ENCODE measurements at places on chromosomes 12 and 14. TPM values are rescaled to one million over a fixed set of nuclear protein-coding genes. Genes with fewer than 3 reads are reported as not detected.

- peak; percentile 77 for DNase-seq
These were observed 20.6 kb upstream of the ITGA5 start for GRCh38 chr12:54439521-54440255.

Gene MARK3
- 100 TPM for total RNA-seq

DNA sequence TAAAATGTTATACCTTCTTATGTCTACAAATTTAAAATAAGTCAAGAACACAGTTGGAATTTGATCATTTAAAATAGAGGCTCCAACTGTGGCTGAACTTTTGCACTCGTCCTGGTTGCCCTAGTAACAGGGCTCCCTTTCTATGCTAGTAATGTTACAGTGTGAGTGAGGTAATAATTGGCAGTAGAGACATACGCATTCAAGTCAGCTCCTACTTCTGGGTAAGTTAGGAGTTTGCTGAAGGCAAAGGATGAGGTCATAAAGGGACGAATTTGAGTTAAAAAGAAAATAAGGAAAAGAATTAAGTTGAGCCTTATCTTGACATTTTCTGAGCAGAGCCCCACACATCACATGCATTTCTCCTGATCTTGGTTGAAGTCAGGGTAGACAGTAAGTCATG, 129.1 kb downstream of the TMEM117 start:
- DNase-seq = peak; percentile 47

DNA sequence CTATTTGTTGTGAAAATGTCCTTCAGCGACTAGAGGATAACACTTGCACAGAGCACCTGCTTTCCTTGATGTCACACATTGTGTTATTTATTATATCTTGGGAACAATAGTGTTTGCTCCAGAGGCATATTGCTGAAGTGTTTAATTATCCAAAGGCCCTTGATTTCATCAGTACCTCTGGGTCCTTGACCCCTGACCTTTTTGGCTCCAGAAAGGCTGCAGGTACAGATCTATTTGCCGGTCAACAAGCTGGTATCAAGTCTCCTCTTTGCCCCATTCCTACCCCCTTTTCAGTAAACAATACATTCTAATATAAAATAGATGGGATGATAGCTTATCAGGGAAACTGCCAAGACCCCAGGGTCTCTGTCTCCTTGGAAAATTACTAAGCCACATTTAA, 206.8 kb downstream of the DACT1 start:
- no peak for DNase-seq

DNA sequence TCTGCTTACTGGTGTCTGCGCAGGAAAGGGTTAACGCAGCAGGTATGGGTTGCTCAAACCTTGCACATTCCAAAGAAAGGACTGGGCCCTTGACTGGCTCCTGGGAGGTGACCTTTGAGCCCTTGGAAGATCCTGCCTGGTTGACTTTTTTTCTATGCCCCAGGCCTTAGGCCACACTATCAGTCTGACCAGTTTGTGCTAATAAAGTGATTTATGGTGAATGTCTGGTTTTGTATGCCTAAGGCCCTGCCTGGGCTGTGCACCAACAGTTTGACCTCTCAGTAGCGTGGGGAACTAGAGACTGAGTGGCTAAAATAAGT, 61.4 kb upstream of the SCN8A start:
- DNase-seq = no peak

- DNase-seq = no peak
These were observed 5.4 kb downstream of the XRCC3 start for GRCh38 chr14:103709814-103710213.

- no peak for DNase-seq
These were observed 16.4 kb downstream of the BBOF1 start for GRCh38 chr14:74035556-74035955.

DNA sequence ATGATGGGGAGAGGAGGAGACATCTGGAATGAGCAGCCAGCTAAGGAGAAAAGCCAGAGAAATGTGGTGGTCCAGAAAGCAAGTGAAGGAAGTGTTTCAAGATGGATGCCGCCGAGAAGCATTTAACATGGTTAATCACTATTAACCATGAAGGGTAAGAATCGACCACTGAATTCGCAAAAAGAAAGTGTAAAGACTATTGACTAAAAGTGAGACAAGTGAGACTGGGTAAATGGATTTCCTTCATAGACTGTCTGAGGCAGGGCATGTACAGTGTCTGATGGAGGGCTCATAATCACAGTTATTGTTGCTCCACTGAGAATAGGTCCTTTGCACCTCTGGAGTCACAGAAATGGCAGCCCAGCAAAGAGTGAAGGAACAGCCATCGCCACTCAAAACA, 25.3 kb upstream of the CLMN start:
- no peak for DNase-seq

Gene CLEC1B
- not detected for total RNA-seq

DNA sequence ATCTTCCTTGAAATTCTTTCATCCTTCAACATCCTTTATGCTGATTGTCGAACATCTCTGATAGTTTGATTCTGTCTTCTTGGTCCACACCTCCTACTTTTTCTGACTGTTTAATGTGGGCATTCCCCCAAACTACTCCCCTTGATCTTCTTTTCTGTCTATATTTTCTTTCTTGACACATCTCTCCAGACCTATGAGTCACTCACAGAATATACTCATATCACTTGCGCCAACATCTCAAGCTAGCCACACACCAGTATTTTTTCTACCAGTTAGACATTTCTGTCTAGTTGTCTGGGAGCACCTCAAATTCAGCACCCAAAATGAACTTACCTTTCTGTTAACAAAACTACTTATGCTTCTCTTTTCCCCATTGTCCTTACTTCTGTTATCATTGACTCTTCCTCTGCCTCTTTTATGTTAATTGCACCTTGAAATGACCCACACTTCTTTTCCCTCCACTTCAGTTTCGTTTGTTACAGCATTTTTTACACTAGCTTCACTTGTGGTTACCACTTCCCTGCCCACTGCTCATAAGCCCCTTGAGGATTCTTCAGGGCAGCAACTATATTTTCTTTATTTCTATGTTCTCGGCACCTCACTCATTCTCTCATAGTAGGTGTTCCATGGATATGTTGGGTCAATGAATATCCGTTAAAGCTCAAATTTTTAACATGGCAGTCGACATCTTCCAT, 33.5 kb downstream of the TSHR start:
- no peak for DNase-seq

DNA sequence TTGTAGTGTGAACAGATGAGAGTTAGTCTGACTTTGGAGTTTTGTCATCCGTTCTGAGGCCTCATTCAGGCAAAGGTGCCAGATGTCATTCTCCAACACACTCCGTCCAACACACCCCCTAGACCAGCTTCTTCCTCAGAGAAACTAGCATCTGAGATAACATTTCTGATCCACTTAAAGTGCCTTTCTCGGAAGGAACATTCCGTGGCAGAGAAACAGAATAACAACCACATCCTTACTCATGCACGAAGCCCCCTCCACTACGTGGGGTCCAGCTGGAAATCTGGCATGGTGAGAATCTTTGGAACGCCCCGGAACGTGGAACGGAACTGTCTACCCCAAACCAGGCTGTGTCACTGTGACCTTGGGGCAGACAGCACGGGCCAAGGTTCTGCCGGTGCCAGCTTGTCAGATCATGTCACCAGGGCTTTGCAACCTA, 17.0 kb upstream of the BCL7A start:
- no peak for DNase-seq

- no peak for DNase-seq
These were observed 55.9 kb upstream of the SRSF5 start for GRCh38 chr14:69711065-69711464.

Data from renal cortical epithelial cell (primary cell).